ENCODE measurements at places on chromosomes 4 and X.

GRCh38 chr4:37662251-37662650, 23.9 kb downstream of the RELL1 start:
- no peak for DNase-seq

DNA sequence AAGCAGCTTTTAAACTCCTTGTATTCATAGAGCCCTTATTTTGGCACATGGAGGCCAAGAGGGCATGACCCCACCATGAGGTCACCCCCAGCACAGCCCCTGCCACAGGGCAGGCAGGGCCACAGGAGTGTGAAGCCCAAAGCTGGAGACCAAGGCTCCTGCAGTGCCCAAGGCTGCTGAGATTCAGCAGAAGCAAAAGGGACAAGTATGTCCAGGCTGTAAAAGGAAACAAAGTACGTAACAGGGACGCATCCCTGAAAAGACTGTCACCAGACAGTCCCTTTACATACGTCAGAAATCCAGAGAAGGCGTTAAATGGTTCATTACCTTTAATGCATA, 18.9 kb downstream of the GAK start:
- DNase-seq: no peak

DNA sequence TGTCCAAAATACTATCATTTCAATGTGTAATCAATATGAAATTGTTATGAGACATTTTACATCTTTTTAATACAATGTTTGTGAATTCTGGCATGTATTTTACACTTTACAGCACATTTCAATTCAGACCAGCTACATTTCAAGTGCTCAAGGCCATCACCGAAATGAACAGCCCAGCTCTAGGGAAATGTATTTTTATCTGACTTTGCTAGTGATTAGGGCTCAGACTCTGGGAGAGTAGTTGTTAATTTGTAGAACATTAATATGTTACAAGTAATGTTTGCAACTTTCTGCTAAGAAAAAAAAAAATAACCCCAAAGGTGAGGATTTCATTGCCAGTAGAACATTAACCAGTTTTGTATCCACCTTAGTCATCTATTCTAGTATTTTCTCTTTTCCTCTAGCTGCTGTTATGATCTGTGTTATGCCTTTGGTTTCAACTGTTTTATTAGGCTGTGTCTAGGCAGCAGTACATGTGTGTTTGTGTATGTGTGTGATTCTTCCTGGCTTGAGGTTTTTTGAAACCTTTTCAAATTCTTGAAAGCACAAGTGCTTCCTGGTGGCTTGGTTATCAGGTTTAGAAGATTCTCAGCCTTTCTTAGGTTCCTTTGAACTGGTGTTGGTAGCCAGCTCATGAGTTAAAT, 125.9 kb downstream of the NSUN7 start:
- DNase-seq: no peak

DNA sequence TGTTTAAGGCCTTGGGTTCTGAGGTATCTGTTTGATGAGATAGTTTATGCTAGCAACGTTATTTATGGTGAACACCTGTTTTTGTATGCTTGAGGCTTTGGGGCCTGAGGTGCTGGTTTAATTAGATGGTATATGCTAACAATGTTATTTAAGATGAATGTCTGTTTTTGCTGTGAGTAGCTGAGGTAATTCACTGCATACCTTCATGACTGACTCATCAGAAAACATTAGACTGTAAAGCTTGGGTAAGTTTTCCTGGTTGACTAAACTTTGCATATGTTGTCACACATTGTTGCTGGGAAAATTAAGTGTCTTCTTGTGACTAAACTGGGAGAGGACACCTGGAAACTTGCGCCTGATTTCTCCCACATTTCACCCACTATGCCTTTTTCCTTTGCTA, 1026.6 kb downstream of the RAPGEF2 start:
- DNase-seq: no peak

- no peak for DNase-seq
These were observed 120.9 kb upstream of the NOCT start for GRCh38 chr4:138894709-138895108.

- DNase-seq: no peak
These were observed 46.5 kb downstream of the DACH2 start for GRCh38 chrX:86194758-86195157.

DNA sequence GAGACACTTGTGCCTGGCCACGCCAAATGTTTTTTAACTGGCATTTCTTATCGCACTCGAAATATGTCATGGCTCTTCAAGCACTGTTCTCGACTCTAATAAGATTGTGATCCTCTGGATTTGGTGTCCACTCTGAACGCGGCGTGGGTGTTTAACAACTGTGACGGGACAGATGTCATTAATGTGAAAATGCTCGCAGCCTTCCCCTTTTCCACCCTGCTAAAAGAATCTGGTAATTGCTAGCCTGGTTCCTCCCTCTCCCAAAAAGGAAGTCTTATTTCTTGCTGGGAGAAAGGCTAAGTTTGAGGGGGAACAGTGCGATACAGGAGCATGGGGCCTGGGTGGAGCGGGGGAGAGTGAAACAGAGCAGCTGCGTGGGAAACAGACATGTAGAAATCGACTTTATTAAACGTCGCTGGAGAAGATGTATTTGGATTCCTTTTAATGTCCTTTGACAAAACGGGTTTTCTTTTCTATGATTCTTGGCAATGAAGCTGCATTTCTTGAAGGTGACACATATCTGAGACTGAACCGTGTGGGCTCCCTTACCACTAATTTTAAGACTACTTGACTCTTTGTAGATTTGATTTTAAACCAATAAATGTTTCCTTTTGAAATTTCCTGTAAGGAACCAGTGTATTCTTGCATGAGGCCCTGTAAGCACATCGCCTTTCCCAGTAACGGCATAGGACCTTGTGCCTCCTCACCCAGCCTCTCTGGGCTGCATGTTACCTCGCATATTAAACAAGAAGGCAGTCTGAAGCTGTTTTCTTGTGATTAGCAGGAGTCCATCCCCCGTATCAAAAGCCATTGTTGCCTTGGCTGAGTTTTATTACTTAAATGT, 17.8 kb downstream of the TBC1D1 start:
- no peak for DNase-seq

GRCh38 chr4:119299741-119300100, 22.2 kb downstream of the FABP2 start:
- no peak for DNase-seq

DNA sequence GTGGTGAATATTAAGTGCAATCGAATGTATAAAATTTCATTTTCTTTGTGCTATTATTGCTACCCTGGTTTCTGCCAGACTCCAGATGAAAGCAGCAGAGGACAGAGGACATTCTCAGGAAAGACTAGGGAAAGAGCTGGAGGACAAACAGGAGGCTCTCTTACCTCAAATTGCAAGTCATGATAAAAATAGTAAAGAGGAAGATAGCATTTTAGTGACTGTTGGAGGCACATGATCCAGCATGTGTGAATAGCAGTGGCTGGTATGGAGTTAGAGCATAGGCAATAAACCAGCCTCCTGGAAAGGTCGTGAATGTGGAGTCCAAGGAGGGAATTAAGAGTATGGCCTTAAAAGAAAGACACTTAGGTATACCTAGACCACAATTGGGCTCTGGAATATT, 1040.0 kb downstream of the STPG2 start:
- DNase-seq: no peak

- DNase-seq: no peak
These were observed 41.9 kb upstream of the PDGFRA start for GRCh38 chr4:54187148-54187547.

DNA sequence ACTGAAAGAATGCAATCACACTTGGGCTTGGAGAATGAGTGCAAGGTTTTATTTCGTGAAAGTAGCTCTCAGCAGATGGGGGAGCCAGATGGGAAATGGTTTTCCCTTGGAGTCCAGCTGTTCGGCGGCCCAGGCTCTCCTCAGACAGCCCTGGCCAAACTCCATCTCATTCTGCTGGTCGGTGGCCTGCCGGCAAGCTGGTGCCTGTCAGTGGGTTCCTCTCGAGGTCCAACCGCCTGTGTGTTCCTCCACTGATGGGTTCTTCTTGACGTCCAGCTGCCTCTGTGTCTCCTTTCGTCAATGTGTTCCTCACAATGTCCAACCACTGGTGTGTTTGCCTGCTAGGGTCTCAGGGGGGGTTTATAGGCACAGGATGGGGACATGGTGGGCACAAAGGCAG, 80.3 kb downstream of the POU3F4 start:
- DNase-seq: no peak

GRCh38 chr4:70704215-70704930, 16.0 kb downstream of the UTP3 start:
- DNase-seq: peak; percentile 75

GRCh38 chr4:173138624-173139023, 30.0 kb upstream of the GALNT7 start:
- no peak for DNase-seq

- DNase-seq: no peak
These were observed 522.0 kb downstream of the GRID2 start for GRCh38 chr4:92825791-92826190.

GRCh38 chr4:104211657-104212056, 283.0 kb downstream of the CXXC4 start:
- no peak for DNase-seq

DNA sequence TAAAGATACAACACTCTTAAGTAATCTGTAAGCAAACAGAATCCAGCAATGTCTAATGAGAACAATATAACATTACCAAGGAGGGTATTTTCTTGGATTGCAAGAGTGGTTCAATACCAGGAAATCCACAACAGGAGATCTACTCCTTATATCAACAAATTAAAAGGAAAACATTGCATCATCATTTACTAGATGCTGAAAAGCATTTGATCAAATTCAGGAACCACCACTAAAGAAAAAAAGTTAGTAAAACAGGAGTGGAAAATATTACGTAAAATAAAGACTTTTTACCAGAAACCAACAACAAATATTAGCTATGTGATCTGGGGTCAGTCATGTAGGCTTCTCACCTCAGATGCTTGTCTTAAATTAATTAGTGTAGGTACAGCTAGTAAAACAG, 66.8 kb upstream of the MAB21L2 start:
- DNase-seq: no peak

DNA sequence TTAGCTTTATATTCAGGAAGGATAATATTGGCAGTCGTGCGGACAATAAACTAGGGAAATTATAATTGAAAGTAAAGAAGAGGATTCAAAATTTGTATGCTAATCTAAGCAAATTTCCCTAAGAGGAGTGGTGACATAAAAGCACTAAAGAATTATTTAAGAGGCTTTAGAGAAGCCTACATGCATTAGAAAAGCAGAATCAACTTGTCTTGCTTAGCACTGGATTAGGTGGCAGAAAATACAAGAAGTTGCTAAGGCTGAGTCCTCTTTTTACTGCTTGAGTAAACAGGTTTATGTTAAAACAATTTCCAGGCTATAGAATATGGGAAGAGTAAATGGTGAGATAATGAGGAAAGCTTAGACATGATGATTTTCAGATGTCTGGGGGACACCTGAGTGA, 991.5 kb downstream of the PCDH18 start:
- DNase-seq: no peak

DNA sequence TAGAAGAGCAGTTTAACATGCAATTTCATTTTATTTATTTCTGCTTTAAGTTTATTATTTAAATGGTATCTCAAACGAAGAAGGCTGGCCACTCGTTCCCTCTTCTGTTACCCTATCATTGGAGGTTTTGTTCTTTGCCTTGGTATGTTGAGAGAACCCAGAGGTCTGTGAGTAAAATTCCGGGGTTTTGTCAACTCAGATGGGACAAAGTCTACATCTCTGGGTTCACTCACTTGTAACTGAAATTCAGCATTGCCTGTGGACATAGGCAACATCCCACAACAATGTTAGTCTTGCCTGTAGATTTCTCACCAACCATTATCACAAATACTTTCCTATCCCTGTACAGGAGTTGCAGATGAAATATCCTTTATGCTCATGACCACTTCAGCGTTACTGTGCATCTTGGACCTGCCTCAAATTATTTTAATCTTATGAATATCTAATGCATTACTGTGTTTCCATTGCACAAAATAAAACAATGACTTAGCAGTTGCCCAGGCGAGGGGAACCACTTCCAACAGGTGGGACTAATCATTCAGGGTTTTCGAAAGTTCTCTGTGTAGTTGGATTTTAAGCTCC, 33.5 kb upstream of the CD99 start:
- no peak for DNase-seq

Measured in NCI-H1930 (cell line).